Activated CD8-positive, alpha-beta memory T cell treated with anti-CD3 and anti-CD28 coated beads, Interleukin-2, amount 50 U/mL, for 48 hours (primary cell): ENCODE measurements at places on chromosomes 2 and 18.

DNA sequence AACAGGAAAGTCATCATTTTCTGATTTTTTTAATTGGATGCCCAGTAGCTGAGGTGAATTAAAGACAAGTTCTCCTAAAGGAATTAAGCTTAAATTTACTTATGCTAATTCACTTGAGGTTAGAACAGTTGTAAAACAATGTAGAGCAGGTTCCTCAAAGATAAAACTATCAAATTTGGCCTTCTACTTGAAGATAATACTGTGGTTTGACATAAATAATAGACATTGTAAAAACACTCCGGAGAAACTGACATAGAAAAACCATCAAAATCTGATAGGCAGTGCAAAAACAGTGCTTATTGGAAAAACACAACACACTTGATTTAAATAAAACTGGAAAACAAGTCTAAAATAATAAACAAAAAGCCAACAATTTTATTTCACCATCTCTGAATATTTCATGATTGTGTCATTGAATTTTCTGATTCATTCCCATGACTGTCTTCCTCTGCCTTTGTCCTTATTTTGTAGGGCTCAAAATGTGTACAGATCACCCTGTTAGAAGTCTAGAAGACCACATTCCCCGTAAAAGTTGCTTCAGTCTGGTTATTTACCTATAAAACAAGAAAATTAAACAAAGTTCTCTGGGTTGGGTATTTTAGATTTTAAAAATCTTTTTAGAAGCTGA, 28.3 kb upstream of the SLC40A1 start:
- DNase-seq, result no peak

- DNase-seq, result no peak
Measured at GRCh38 chr2:145739681-145740080, 1219.8 kb upstream of the ZEB2 start.

GRCh38 chr2:21515903-21516302, 392.1 kb downstream of the TDRD15 start:
- no peak for DNase-seq

DNA sequence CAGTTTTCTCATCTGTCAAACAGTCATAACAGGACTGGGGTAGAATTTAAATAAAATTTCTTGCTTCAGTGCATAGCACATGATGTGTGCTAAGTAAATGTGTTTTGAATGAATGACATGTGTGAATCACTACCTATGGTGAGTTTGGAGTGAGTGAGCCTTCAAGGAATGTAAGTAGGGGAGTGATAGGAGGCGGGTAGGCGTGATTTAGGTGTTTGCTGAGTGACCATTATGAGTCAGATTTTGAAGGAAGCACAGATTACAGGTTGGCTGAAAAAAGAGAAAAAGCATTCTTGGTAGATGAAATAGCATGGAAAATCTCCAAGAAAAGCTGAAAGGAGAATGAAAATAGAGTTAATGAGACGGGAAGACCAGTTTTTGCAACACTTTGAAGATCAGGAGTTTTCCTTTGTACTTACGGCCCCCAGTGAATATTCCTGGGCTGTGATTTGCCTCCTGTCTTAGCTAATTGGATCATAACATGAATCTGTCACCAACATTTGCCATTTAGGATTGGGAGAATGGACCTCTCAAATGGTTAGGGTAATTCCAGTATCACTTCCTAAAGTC, 136.9 kb upstream of the GATA6 start:
- DNase-seq, result no peak

GRCh38 chr18:44411976-44412375, 268.7 kb upstream of the SETBP1 start:
- no peak for DNase-seq

GRCh38 chr2:167764772-167765341, 482.5 kb downstream of the STK39 start:
- DNase-seq, result no peak

GRCh38 chr2:160490733-160491685, 2.6 kb downstream of the RBMS1 start:
- DNase-seq, result no peak

GRCh38 chr2:41966920-41967319, 80.9 kb upstream of the PKDCC start:
- no peak for DNase-seq

GRCh38 chr2:59947917-59948541, 605.4 kb downstream of the BCL11A start:
- no peak for DNase-seq

- DNase-seq, result no peak
Measured at GRCh38 chr18:8901019-8901418, 195.7 kb downstream of the MTCL1 start.

DNA sequence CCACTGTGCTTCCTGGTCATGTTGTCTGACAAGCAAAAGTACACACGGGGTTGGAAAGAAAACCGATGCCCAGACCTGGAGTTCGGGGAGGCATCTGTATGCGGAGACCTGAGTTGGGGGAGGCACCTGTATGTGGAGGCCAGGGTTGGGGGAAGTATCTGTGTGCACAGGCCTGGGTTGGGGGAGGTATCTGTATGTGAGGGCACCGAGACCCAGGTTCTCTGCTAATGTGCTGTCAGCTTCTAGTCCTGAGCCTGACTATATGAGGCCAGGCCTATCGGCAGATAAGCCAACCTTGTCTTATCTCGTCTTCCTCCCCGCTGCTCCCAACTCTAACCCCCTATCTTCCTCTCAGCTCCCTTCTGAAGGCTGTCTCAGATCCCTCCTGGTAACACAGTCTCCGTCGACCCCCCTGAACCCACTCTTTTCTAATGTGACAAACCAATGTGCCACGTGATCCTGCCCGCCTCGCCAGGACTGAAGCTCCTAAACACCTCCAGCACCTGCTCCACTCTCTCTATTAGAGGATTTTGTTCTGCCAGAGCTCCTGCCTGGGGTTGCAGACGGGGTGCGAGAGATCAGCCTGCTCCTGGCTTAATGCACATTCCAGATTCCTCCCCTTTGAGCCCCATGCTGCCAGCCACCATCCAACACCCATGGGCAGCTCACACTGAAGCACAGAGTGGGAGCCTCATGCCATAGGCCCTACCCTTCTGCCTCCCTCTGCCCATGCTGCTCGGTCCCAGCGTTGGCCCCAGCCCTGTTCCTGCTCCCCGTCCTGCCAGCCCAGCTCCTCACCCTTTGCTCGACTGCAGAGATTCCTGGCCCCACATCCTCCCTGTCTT, 188.4 kb downstream of the SH3BP4 start:
- DNase-seq, result no peak

- DNase-seq, result peak; percentile 89
Measured at GRCh38 chr18:80157708-80158343, 48.8 kb downstream of the ADNP2 start.

DNA sequence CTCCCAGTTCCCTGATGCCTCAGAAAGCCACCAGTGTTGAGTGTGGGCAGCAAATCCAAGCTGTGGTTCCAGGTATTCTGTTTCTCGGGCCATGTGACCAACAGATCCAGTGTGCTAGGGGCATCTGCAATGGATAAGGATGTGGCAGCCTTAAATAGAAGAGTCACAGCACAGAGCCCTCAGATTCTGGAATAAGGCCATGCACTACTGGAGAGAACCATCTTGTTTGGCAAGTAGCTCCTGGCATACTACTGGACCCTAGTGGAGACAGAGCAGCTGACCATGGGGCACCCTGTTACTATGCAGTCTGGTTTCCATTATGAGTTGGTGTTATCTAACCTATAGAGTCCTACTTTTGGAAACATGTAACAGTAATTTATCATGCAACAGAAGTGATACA, 53.3 kb upstream of the ZBTB7C start:
- DNase-seq, result no peak

DNA sequence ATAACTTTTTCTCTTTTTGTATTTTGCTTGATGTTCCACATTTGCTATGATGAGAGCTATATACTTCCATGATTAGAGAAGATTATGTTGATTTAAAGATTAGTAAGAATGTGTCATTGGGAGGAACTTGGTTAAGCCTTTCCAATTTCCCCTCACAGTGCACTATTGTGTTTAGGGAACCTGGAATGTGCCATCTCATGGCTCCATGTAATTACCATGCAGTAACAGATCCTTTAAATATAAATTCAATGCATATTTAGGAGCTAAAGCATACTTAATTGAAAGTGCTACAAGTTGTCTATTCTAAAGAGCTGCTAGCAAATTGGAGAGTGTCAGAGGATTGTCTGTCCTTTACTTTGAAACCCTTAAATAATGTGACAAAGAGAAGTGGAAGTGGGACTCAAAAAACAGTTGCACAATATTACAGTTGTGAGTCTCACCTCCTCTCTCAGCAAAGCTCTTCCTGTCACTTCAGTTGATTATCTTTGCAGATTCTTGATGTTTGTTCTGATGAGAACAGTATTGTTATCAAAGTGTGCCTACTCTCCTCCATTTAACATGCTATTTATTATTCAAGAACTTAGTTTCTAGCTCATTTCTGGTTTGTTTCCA, 1162.7 kb upstream of the ZEB2 start:
- DNase-seq, result no peak

- DNase-seq, result no peak
Measured at GRCh38 chr18:3097082-3097481, 84.1 kb upstream of the LPIN2 start.

GRCh38 chr2:101107241-101107640, 43.9 kb downstream of the TBC1D8 start:
- DNase-seq, result no peak

- DNase-seq, result no peak
Measured at GRCh38 chr2:127523269-127523939, 2.9 kb downstream of the IWS1 start.

DNA sequence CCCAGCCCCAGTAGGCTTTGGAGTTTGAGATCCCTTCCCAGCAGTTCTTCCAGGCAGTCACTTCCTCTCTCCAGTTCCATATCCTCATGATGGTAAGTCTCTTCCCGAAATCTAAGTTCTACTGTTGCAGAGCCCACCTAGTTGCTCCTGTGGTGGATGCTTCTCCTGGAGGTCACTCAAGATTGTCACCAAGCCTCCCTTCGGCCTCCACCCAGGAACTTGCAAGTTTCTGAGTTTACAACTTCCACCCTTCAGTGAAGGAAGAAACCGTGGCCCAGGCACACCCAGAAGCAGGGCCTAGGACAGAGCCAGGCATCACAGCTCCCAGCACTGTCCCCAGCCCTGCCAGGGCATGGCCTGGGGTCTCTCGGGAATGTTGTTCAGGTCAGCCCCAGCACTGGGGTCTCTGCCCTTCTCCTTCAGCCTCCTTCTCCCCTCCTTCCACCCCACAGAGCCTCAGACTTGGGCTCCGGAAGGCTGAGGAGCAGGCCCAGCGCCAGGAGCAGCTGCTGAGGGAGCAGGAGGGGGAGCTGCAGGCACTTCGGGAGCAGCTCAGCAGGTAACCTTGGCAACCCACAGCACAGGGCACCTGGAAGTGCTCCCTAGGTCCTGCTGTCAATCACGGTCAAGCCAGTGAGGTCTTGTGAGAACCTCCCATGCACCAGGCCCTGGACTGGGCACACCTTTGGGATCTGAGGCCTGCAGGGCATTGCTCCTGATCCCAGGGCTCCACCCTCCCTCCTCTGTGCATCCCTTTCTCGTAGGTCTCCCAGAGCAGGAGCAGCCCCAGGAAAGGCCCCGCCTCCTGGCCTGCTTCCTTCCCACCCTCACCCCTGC, 7.1 kb downstream of the RUFY4 start:
- DNase-seq, result no peak

DNA sequence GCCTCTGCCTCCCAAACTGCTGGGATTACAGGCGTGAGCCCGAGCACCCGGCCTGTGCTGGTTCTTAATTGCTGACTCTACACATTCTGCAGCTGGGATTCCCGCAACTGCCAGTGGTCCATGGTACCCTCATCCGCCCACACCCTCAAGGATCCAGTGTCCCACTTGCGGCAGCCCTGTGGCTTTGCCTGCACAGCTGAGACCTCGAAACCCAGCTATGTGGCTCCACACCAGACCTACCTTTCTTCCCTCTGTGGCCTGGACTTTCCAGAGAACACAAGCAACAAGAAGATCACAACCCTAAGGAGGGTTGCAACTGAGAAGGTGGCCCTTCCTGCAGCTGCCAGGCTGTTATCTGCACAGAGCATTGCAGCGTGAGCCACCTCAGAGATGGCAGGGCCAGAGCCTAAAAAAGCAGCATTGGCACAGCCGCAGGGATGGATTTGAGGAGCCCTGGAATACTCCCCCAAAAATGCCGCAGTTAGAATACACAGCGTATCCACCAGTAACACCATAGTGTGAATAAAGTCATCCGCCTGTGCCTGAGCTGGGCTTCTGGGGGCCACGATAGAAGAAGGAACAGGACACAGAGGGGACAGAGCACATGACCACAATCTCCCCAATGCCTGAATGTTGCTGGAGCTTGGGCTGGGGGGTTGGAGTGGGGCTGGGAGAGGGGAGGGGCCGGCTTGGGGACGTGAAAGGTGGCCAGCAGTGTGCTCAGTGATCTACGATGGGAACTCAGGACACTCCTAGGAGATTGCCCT, 1.9 kb downstream of the GPR55 start:
- DNase-seq, result peak; percentile 55

GRCh38 chr2:225598426-225598825, 198.9 kb downstream of the NYAP2 start:
- DNase-seq, result no peak
